ENCODE measurements at places on chromosomes 2 and 18.

- no peak for DNase-seq
Measured at GRCh38 chr18:14026199-14026598, 106.0 kb downstream of the ZNF519 start.

GRCh38 chr2:25650256-25650655 is 23.1 kb downstream of the DTNB start:
- DNase-seq, result no peak

- DNase-seq, result no peak
Measured at GRCh38 chr2:142688856-142689605, 188.4 kb upstream of the KYNU start.

GRCh38 chr2:217263756-217264155 is 403.9 kb upstream of the TNP1 start:
- no peak for DNase-seq

- DNase-seq, result no peak
Measured at GRCh38 chr2:233849607-233850271, 4.6 kb downstream of the HJURP start.

Data from activated CD4-positive, alpha-beta T cell treated with anti-CD3 and anti-CD28 coated beads, Interleukin-2, amount 50 U/mL, for 16 hours (primary cell).